ENCODE measurements at places on chromosomes 6 and 20.

- DNase-seq, result no peak
Measured at GRCh38 chr6:137658287-137658686, 164.1 kb upstream of the OLIG3 start.

- peak; percentile 97 for DNase-seq
Measured at GRCh38 chr6:77456531-77457248, 6.6 kb downstream of the HTR1B start.

DNA sequence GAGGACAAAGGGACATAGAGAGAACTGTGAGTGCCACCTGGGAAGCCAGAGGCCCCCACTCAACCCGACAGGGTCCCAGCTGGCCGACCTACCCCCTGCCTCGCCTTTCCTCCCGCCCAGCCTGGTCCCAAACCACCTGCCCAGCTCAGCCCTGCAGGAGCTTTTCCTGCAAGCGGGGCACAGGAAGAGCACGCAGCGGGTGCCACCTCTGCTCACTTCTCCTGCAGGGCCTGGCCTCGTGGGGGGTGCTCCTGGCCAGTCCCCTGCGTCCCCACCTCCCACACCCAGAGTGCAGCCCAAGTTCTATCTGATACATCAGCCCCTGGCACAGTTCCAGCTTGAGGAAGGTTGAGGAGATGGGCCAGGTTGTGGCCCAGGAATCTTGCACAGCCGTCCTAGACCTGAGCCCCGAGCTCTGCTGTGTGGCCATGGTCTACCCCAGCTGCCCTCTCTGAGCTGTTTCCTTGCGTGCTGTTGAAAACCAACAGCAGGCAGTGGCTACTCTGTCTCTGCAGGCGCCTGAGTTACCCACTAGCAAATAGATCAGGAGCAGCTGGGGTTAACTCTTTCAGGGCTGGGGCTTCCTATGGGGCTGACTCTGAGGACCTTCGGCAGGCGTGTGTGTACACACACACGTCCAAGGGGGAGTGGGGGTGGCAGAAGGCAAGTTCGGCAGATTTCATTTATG is 1.7 kb downstream of the NECAB3 start:
- DNase-seq, result no peak

- no peak for DNase-seq
Measured at GRCh38 chr6:158752613-158753012, 66.6 kb downstream of the EZR start.

- DNase-seq, result no peak
Measured at GRCh38 chr6:34696189-34696738, 303 bp downstream of the ILRUN start.

DNA sequence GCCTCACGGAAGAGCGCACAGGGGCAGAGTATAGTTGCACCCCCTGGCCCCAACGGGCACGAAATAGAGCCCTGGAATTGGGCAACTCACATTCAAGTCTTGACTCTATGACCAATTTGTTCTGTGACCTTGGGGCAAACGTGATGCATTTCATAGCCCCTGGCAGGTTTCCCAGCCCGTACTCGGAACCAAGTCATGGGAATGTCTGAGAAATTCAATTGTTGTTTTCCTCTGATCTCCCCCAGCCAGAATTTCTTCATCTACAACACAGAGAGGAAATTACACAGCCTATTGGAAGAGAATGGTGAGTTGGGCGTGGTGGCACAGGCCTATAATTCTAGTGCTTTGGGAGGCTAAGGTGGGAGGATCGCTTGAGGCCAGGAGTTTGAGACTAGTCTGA is 322.3 kb upstream of the SULF2 start:
- no peak for DNase-seq

DNA sequence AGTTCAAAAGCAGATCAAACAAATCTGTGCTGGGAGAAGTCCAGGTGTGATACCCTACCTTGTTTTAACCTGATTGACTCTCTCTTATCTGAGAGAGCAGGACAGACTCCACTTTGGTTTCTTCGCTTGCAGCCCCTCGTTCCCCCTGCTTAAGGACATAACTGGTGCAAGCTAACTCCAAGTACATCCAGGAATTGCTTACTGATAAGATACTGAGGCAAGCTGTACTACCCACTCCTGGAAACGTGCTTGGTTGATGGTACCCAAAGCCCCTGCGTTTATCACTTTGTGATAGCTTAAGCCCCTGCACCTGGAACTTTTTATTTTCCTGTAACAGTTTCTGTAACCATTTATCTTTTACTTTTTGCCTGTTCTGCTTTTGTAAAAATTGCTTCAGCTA is 157.0 kb upstream of the OLIG3 start:
- no peak for DNase-seq

DNA sequence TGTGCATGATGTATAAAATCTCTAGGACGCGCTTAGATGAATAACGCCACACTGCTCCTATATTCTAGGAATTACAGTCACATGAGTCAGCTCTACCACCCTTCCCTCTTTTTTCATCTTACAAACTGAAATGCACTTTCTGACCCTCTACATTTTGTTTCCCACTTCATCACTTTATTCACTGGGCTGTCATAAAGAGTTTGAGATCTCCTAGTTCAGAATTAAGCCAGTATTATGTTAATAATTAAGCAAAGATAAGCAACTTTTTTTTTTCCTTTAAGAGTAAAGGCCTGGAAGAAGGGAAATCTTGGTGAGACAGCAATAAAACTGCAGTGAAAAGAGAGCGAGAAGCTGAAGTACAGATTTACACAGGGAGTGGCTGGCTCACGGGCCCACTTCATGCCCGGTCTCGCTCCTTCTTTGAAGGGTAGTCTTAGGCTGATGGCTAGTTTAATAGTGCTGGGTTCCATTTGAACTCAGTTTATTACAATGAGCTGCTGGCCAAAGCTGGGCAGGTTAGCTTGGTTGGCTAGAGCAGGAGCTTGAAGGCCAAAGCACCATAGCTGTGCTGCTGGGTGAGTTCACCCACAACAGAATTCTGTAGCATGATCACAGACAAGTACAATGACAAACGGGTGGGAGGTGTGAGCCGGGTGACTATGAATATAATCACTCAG is 110.6 kb downstream of the MAP7 start:
- DNase-seq, result no peak

DNA sequence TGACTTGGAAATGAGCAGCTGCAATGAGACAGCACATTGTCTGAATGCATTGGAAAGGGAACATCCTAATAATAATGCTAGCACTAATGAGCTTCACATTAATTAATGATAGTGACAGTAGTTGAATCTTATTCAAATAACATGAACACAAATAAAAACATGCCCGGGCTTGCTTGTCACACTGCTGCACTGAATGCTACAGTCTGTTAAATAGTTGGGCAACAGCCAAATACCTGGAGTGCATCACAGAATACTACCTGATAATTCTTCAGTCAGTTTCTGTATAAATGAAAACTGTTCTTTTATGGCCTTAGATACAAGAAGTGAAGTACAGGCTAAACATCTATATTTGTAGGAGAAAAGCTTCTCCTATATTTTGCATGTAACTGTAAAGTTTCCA is 458.7 kb downstream of the RNF144B start:
- DNase-seq, result no peak

- DNase-seq, result no peak
Measured at GRCh38 chr6:43744491-43744890, 25.5 kb upstream of the VEGFA start.

DNA sequence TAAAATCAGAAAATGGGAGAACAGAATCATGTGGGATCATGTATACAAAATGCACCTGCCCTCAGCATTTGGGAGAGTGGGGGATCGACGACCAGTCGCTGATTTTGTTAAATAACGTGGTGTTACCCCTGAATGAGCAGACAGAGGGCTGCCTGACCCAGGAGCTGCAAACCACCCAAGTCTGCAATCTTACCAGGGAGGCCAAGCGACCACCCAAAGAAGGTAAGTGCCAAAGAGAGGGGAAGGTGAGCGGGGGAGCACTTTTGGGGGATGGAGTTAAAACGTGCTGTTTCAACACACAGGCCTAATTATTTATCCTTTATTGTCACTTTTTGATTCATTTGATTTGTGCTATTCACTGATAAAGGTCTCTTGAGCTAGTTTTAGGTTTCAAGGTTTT is 4.1 kb downstream of the ADGRB3 start:
- DNase-seq, result no peak

DNA sequence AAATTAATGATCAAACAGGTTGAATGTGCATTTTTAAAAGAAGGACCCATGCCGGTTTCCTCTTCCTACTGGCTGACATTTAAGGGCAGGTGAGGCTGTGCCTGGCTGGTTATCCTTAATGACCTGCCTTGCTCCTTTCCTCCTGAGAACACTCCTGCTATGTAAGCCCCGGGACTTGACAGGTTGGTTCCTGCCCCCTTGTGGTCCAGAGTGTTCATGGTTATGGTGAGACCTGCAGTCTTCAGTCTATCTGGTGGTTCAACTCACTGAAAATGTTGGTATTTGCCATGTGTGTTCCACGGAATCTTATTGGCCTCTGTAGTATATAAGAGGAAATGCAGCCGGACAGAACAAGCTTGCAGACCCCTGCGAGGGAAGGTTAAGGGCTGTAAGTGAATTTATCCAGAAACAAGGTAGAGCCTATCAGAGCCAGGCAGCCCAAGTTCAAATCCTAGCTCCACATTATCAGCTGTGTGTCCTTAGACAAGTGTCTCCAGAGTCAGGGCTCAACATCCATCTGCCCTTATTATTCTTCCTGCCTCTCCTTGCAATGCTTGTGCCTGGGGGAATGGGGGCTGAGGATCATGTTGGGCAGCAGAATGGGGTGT is 5.2 kb upstream of the BPIFA3 start:
- no peak for DNase-seq

DNA sequence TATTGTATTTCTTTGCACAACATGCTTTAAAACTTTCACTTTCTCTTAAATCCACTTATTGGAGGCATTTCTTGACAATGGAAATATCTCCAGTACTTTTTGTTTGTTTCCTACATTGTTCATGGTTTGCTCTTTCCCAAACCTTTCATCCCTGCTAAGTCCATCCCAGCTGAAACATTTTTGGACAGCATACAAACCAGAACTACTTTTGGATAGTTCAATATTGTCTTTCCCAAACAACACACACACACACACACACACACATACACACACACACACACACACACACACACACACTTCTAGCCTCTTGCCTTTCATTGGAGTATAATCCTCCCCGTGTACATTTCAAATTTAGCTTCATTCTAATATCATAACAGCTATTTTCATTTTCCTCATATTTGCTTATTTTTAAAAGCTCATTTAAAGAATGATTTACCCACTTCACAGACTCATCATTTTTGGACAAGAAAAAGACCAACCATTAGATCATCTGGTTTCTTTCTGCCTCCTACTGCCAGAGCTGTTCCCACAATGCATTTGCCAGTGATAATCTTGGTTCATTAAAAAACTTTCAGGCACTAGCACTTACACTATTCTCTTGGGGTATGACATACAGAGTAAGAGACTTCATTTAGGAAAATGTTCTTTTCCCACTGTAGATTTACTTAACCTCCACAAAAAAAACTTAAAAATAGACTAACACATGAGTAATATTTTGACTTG is 248.1 kb downstream of the CD109 start:
- DNase-seq, result no peak

DNA sequence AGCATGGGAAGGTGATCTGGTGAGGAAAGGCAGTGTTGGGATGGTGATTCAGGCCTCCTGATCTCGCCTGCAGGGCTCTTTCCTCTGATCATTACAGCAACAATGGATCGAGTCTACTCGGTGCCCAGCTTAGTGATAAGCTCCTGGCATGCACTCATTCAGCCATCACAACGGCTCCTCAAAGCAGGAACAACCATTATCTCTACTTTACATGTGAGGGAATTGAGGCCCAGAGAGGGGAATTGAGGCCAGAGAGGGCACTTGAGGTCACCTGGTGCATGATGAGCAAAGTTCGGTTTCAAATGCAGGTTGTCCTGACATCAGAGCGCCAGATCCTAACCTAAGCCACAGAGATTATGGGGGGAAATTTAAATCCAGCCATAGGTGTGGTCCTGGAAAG is 42.0 kb upstream of the BPIFA2 start:
- DNase-seq, result no peak

- peak; percentile 98 for DNase-seq
Measured at GRCh38 chr20:2237059-2237458, 58.7 kb upstream of the TGM3 start.

GRCh38 chr6:17923401-17923863 is 64.0 kb downstream of the KIF13A start:
- no peak for DNase-seq

- DNase-seq, result peak; percentile 73
Measured at GRCh38 chr6:130681028-130681427, 146.2 kb upstream of the SMLR1 start.

- DNase-seq, result no peak
Measured at GRCh38 chr6:42250274-42250931, 32.7 kb upstream of the MRPS10 start.

DNA sequence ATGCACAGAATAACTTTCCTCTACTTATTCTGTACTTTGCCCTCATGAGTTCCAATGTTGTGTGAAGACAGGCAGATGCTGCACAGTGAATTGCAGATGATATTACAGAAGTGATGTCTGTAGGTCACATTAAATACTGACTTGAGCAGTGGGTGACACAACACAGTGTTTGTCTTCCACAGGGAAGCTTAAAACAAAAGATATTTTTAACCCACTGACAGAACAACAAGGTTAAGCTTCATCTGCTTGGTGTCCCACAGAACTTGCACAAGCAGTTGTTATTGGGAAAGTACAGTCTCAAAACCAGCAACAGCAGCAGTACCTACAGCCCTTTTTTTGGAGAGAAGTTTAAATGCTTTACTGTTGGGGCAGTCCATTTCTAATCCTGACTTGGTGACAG is 10.5 kb downstream of the SUMO4 start:
- no peak for DNase-seq

DNA sequence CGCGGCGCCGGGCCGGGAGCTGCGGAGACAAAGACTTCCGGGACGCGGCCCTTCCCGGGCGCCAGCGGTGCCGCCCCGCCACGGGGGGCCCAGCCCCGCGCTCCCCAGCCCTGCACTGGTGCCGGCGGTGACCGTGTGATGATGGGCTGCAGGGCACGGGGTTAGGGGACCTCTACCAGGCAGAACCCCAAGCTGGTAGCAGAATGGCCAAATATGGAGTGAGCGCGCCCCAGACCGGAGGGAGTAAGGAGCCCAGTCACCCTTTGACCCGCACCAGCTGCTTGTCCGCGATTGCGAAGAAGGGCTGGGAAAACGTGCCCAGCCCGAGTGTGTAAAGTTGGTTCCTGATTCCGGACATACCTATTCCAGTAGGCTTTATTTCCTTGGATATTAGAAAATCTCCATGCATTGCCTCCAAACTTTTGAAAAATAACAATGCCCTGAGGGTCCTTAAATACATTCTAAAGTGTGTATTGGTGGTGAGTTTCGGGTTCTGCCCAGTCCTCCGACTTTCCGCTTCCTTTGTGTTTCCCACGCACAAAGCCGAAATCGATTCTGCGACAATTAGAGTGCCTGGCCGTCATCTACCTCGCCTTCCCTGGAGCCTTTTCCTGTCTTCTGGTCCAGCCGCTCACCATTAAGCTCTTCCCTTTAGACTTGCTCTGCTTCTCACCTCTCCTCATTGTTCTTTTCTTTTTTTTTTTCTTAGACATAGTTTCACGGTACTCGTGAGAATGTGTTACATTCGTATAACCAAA is 1.1 kb downstream of the ABRACL start:
- no peak for DNase-seq

- no peak for DNase-seq
Measured at GRCh38 chr6:15518878-15519277, 143.9 kb downstream of the DTNBP1 start.
